ENCODE measurements at places on chromosomes 6 and 20. TPM values are rescaled to one million over a fixed set of nuclear protein-coding genes. Genes with fewer than 3 reads are reported as not detected.
A peak's percentile ranks its signal among the peaks of the same experiment; 100 is the strongest.

DNA sequence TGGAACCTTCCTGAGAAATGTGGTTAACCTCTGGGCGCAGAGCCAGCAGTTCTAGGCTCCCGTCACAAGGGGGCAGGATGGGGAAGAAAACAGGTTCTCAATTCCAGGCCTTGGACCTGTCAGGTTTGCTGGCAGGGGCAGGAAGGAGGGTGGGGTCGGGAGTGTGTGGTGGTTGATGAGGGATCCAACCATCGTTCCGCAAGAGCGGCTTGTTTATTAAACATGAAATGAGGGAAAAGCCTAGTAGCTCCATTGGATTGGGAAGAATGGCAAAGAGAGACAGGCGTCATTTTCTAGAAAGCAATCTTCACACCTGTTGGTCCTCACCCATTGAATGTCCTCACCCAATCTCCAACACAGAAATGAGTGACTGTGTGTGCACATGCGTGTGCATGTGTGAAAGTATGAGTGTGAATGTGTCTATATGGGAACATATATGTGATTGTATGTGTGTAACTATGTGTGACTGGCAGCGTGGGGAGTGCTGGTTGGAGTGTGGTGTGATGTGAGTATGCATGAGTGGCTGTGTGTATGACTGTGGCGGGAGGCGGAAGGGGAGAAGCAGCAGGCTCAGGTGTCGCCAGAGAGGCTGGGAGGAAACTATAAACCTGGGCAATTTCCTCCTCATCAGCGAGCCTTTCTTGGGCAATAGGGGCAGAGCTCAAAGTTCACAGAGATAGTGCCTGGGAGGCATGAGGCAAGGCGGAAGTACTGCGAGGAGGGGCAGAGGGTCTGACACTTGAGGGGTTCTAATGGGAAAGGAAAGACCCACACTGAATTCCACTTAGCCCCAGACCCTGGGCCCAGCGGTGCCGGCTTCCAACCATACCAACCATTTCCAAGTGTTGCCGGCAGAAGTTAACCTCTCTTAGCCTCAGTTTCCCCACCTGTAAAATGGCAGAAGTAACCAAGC is 29.6 kb downstream of the SRSF3 start:
- DNase-seq, result peak; percentile 72

DNA sequence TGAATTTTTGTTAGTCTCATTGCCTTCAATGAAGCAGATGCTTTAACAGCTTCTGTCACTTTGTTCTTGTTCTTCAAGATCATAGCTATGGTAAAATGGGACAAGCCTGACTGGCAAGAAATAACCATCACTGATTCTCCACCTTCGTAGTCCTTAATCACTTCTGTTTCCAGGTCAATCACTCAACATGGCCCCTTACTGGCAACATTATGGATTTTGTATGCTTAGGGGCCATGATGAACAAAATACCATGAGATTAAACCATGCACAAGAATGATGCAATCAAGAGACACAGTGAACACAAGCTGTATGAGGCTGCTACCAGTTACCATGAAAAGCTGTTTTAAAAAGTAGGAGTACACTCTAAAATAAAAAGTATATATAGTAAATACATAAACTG is 32.8 kb downstream of the ADNP start:
- no peak for DNase-seq

DNA sequence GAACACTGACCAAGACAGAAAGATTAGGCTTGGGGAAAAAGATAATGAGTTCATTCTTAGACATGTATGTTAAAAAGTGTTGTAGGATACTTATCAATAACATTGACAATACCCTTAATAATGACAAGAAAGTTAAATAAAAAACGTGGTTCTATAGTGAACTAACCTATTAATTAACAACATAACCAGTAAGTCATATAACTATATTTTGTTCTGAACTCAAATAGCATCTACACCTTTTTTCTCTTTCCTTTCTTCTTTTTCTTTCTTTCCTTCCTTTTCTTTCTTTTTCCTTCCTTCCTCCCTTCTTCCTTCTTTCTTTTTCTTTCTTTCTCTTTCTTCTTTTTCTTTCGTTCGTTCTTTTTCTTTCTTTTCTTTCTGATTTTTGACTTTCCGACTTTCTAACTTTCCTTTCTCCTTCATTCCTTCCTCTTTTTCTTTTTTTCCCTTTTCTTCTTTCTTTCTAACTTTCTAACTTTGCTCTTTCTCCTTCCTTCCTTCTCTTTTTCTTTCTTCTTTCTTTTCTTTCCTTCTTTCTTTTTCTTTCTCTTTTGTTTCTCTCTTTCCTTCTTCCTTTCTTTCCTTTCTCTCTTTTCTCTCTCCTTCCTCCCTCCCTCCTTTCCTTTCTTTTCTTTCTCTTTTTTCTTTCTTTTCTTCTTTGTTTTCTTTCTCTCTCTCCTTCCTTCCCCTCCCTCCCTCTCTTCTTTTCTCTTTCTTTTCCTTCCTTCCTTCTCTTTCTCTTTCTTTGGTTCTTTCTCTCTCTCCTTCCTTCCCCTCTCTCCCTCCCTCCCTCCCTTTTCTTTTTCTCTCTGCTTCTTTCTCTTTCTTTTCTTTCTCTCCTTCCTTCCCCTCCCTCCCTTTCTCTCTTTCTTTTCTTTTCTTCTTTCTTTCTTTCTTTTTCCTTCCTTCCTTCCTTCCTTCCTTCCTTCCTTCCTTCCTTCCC is 24.6 kb downstream of the PRSS35 start:
- no peak for DNase-seq

RFX6 gene
- not detected for total RNA-seq

CALHM4 gene
- total RNA-seq, result not detected

GRCh38 chr6:168147205-168147738 is 68.3 kb upstream of the FRMD1 start:
- DNase-seq, result no peak

ANGPT4 gene
- total RNA-seq, result not detected

DNA sequence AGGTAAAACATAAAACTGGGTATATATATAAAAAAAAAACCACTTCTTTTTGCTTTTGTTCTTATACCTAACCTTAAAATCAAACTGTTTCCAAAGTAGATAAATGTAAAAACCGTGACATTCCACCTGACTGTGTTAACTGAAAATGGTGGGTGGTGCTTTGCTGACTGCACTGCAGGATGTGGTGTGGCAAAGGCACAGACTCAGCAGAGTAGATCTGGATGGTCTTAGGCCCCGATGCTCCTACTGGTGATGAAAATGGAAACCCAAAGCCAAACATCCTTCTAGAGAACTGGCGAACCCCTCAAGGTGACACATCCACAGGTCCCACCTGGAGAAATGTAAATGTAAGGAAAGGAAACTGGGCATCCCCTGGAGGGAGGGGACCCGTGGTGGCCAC is 8.9 kb downstream of the TGIF2 start:
- no peak for DNase-seq

SCRT2 gene
- not detected for total RNA-seq

GRCh38 chr20:35257175-35257909 is 20.6 kb downstream of the MMP24OS start:
- peak; percentile 50 for DNase-seq

- DNase-seq, result no peak
These were observed 94.8 kb downstream of the GRM1 start for GRCh38 chr6:146123616-146124015.

CST7 gene
- not detected for total RNA-seq

DNA sequence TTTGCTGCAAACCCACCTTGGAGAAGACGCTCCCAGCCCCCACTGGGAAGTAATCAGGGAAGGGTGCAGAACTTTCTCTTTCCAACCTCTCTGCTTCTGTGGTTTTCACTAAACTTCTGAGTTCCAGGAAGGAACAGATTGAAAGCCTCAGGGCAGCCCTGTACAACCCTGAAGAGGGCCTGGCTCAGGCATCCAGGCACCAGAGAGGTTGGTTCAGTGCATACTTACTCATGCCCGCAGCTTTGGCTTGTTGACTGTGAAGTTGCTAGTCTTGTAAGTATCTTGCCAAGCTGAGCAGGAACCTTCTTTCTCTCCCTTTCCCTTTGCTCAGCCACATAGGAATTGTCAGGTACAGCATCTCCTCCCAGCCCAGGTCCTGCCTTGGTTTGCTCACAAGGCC is 272.2 kb upstream of the FOXQ1 start:
- DNase-seq, result no peak

HACE1 gene
- total RNA-seq, result 20.9 TPM

GRCh38 chr20:24953621-24954133 is 4.6 kb downstream of the CST7 start:
- DNase-seq, result no peak

THBS2 gene
- 6.5 TPM for total RNA-seq

DNA sequence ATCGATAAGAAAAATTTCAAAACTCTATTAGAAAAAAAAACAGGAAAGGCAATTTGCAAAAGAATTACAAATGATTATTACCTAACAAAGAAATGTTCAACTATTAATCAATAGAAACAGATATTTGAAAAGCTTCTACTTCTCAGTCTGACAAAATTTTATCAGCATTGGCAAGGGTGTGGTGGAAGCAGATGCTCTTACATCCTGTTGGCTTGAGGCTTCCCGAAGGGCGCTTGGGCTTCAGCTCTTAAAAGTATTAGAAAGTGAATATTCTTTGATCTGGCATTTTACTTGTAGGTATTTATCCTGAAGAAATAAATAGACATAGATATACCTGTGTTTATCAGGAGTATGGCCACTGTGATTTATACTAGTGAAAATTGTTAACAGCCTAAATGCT is 38.7 kb downstream of the SLC35D3 start:
- no peak for DNase-seq

WFDC10B gene
- not detected for total RNA-seq

TRIM27 gene
- total RNA-seq, result 58.3 TPM

GRCh38 chr6:53943395-53943794 is 148.6 kb downstream of the LRRC1 start:
- no peak for DNase-seq

- no peak for DNase-seq
These were observed 237.8 kb downstream of the UST start for GRCh38 chr6:148984531-148985056.

ARHGAP18 gene
- 29.0 TPM for total RNA-seq

DNA sequence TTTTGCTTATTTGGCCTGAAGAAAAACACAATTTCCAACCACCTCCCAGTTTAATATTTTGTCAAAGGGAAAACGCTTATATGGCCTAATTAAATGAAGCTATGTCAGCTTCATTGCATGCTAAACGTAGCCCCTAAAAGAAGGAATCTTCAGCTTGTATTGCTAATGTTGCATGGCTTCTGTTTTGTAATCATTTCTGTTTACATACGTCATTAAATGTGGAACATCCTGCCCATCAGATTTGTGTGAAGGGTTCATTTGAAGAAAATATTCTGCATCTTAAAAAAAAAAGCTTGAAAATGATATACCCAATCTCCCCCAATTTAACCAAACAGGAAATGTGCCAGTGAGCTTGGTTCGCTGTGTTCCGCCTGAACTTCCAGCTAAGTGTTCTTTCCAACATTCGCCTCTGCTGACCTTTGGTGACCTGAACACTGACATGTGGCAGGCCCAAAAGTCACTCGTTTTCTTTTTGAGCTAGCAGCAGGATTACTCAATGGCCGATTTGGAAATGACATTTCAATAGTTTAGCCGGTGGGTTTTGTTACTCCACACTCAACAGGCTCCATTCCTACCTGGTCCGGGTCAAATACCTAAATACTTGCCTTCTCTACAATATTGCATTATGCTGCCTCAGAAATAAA is 12.7 kb upstream of the SIRT5 start:
- DNase-seq, result no peak

- DNase-seq, result no peak
These were observed 260.7 kb upstream of the PLCB4 start for GRCh38 chr20:8808202-8808535.

DNA sequence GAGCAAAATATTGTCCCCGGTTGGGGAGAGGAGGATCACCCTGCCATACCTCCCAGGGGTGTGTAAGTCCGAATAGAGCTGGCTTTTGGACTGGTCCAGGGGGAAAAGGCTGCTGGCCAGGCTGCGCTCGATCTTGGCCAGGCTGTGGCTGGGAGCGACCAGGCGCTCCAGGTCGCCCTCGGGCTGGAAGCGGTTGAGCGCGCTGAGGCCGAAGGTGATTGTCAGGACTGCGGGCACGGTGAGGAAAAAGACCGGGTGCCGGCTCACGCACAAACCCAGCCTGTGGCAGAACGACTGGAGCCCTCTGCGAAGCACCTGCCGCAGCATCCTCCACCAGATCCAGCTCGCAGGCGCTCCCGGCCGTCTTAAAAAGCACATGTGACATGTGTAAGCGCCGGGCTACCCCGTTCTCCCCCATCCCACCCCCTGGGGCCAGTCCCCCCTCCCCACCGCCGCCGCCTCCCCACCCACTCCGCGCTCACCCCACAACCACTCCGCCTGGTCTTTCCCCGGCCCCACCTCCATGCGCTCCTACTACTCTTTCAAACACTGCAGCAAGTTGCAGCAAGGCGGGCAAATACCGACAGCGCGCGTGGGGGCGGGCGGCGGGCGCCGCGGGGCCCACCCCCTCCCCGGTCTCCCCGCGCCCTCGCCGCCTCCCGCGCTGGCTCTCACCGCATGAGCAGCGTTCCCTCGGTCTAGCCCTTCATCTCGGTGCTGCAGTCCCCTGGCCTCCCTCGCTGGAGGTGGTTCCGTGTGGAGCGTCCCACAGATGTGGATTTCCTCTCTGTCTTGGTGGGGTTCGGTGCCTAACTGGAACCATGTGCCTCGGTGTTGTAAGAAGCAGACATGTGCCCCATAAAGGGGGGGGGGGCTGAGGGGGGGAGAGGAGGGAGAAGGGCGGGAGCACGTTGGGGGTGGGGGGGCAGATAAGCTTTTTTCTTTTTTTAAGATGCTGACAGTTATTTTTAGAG is 42.4 kb downstream of the PTCHD4 start:
- no peak for DNase-seq

CNR1 gene
- total RNA-seq, result 3.3 TPM

ADTRP gene
- total RNA-seq, result 7.1 TPM

- DNase-seq, result no peak
These were observed 2.4 kb upstream of the TAF8 start for GRCh38 chr6:42047790-42048405.

- peak; percentile 51 for DNase-seq
These were observed 167.4 kb upstream of the THBS2 start for GRCh38 chr6:169420912-169421543.

SNAI1 gene
- 2.7 TPM for total RNA-seq

GRCh38 chr20:2195614-2196013 is 94.0 kb downstream of the STK35 start:
- DNase-seq, result no peak

DNA sequence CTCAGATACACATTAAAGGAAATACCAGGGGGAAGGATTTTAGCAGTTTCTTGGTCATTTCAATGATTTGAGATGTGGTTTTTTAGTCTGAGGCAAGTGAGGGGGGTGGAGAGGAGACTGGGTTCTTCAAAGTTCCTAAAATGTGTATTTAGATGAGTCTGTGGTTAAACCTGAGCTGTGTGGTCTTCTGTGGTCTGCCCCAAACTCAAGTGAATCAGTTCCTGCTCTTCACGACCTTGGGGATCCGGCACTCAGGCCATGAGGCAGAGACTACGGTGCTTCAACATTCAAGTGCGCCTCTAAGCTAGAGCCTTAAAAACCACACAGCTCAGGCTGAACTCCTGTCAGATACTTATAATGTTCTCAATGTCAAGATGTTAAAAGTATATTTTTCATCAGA is 406.7 kb downstream of the LMBRD1 start:
- no peak for DNase-seq

LMBRD1 gene
- 49.8 TPM for total RNA-seq

GRCh38 chr6:126803769-126804168 is 314.7 kb upstream of the RSPO3 start:
- no peak for DNase-seq

Measured in renal cortical epithelial cell (primary cell).